ENCODE measurements at places on chromosomes 5 and 9. TPM values are rescaled to one million over a fixed set of nuclear protein-coding genes. Genes with fewer than 3 reads are reported as not detected.

Gene SLC25A25
- total RNA-seq, result 12.3 TPM

Gene LRRC19
- 130 TPM for total RNA-seq

Gene SMIM32
- 18.9 TPM for total RNA-seq

Gene NTRK2
- total RNA-seq, result 2.3 TPM

Gene LHX3
- total RNA-seq, result not detected

Gene FSTL4
- total RNA-seq, result 0.32 TPM

Gene COL23A1
- 0.49 TPM for total RNA-seq

DNA sequence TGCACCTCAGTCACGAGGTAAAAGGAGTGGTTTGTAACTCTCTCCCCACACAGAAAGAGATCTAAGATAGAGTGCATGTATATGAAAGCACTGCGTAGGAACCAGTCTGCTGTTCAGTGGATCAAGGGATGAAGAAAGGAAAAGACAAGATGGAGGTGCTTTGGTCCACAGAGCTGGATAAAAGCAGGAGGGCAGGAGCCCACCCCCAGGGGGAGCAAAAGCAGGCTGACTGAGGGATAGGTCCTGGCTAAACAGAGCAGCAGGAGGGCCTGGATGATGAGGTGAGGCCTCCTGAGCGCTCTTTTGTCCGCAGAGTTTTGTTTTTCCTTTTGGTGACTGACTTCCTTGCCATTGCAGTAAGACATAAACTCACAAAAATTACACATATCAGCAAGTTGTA, 293.5 kb upstream of the C9orf72 start:
- no peak for DNase-seq

DNA sequence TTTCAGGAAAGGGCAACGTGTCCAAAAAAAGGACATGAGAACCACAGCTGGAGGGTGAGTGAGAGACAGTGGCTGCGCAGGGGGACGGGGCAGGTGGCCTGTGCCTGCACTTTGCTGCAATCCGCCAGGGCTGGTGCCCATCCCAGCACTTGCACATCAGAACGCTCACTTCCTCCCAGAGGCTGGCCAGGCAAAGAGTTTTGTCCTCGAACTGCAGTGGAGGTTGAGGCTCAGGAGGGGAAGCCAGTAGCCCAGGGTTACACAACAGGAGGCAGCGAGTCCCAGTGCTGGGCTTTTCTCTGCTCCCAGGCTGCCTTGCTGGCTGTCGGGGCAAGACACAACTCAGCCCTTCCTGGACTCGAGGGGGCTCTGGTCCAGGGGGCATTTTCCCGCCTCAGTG, 33.1 kb downstream of the CRB2 start:
- no peak for DNase-seq

- DNase-seq, result no peak
Observed at GRCh38 chr9:77215874-77216273, 38.5 kb downstream of the VPS13A start.

- no peak for DNase-seq
Observed at GRCh38 chr9:35619800-35620158, 1.6 kb upstream of the CD72 start.

DNA sequence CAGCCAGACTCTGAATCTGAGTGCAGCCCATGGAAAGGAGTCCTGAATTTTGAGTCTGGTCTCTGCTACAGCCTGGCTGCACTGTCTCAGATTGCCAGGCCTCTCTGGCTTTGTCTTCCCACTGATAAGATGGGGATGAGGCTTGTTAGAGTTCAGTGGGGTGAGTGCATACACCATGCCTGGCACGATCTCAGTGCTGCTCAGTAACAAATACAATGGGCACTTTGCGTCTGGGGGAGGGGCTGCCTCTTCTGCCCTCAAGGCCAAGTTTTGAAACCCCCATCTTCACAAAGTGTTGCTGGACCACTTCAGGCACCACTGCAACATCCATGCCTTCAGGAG, 49.0 kb downstream of the PPARGC1B start:
- DNase-seq, result no peak

GRCh38 chr5:984774-985173, 23.8 kb upstream of the NKD2 start:
- DNase-seq, result no peak

DNA sequence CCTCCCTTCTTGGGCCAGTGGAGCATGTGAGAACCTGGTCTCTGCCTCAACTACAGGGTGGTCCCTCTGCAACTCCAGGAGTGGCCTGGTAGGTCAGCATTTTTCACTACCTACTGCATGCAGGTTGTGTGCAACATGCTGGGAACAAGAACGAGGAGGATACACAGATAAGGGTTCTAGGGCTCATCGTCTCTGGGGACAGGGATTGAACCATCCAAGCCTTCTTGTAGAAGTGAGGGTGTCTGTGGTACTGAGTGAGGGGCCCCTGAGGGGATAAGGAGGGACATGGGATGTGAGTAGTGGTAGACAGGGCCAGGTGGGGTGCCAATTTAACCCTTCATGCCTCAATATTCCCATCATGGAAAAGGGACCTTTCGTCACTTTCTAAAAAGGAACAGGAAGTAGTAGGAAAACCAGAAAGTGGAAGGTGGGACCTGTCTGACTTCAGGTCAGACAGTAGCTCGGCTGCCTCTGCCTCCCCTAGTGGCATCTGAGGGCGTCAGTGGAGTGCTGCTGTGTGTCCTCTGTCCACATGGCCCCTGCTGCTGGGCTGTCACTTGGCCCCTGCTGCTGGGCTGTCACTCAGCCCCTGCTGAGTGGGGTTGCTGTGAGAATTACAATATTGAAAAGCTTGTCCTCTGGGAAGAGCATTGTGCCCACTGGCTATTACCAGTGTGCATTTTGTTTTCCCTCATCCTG, 48.6 kb upstream of the RNU6ATAC start:
- no peak for DNase-seq

DNA sequence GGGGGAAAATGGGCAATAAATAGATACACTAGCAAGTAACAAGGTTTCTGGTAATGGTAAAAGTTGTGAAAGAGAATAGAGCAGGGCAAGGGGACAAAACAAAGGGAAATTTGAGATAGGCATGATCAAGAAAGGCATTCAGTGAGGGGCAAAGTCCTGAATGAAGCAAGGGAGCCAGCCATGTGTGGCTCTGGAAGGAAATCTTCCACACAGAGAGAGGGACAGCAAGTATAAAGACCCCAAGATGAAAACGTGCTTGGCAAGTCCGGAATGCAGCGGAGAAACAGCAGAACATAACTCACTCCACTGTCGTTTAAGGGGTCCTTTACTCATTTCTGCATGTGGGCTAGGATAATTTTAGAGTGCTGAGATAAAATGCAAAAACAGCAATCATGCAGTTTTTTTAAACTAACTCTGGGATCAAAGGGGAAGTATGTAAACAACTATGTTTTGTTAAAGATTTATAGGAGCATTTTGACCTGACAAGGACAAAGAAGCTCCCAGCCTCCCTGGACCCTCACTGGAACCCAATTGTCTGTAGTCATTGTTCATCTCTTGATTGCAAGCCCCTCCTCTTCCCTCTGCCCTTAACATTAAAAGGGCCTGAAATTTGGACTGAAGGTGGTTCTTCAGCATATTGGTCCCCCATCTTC, 22.9 kb upstream of the AOPEP start:
- no peak for DNase-seq

GRCh38 chr5:149162401-149163084, 21.2 kb downstream of the ABLIM3 start:
- no peak for DNase-seq

- no peak for DNase-seq
Observed at GRCh38 chr9:121359351-121360294, 10.4 kb downstream of the STOM start.

DNA sequence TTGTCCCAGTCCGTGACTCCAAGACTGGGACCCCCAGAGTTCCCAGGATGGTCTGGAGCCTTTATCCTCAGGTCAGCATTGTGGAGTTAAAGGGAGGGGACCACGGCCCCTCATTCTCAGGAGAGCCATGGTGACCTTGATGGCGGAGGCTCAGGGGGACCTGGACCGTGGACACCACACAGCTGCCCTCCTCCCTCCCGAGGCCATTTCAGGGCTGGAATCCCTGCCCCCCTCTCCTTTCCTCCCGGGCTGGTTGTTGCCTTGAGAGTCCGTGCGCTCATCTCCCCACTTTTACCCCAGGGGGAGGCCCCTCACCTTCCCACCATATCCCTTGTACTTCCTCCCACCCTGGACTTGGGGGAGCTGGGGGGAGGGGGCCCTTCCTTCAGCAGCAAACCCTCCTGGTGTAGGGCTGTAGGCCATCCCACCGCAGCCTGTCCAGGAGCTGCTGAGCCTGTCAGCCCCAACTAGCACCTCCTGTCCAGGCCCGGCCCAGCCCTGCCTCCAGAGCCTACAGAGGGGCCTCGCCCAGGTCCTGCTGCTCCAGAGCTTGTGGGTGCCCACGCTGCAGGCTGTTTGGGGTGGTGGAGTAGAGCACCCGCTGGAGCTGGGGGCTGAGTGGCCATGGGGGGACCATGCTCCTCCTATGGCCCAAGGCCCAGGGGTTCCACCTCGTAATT, 14.3 kb upstream of the AJM1 start:
- DNase-seq, result no peak

GRCh38 chr5:140228364-140228837, 53.4 kb downstream of the CYSTM1 start:
- DNase-seq, result peak; percentile 81

DNA sequence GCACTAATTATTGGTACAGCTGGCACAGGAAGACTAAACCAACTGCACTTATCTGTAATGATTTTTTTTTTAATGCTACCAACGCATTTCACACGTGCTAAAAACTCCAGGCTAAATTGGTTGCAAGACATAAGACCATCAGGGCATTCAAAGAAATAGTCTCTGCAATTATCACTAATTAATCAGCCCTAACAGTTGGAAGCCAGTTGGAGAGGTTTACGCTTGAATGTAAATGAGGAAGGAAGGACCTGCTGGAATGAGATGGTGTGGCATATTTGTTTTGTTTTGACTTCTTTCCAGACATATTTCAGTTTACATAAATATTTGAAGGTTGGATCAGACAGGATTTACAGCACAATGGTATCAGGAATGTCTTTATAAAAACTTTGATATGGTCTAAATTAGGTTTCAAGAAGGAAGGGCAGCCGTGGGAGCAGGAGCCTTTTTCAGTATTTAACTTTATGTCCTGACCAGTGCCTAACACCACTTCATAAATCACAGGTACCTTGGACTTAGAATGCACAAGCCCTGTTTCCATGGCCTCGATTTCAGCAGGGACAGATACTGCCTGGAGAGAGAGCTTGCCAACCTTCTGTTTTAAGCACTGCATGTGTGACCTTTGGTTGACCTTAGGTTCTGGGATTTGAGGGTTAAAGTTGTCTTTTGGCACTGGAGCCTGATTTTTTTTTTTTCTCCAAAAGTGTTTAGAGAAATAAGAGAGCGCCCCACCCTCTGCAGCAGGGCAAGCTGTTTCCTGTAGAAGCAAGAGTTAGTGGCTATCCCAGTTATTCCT, 199.8 kb upstream of the MAP3K1 start:
- DNase-seq, result no peak

DNA sequence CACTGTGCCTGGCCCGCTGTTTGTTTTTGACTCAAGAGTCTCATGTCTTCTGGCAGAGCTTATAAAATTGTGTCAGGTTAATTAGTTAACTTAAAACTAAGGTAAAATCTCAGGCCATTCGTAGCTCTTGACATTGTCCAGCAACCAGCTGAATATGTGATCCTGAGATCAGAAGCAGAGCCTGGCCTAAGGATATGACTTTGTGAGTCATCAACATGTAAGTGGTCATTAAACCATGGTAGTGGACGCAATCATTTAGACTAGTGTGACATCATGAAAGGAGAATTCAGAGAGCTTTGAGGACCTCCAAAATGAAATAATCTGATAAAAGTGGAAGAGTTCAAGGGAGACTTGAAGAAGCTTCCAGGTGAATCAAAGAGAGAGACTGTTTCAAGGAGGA, 23.3 kb downstream of the SPZ1 start:
- no peak for DNase-seq

DNA sequence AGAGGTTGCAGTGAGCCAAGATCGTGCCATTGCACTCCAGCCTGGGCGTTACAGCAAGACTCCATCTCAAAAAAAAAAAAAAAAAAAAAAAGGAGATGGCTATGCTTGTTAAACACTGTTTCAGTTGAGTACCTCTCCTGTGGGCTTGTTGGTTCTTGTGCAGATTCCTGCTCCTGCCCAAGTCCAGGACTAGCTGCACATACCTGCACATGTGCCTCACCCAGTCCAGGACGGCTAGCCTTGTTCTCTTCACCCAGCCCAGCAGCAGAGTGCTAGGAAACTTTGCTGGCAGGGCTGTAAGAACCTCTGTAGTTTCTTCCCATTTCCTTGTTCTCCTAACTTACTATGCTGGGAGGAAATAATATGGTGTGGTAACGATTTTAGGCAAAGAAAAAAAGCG, 234.1 kb upstream of the DMRT1 start:
- no peak for DNase-seq

- DNase-seq, result no peak
Observed at GRCh38 chr9:38017149-38017884, 51.7 kb downstream of the SHB start.

DNA sequence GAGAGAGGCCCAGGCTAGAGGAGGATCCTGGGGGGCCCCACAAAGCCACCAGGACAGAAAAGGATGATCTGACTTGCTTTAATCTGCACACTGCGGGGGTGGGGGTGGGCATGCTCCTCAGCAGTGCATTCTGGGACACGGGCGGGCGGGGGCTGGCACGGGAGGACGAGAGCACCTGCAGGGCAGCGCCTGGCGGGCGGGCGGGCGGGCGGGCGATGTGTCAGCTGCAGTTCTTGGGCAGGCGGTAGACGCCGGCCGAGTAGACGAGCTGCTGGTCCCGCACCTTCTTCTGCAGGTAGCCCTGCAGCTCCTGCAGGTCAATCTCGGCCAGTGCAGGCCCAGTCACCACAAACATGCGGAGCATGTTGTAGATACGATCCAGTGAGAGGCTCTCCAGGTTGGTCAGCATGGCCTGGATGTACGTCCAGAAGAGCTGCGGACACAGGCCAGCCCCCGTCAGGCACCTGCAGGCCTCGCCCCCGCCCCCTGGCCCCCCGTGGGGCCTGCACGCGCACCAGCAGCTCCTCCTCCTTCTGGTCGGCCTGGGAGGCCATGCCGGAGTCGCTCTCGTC, 3.0 kb upstream of the TMEM210 start:
- DNase-seq, result no peak
